ENCODE measurements at places on chromosomes 1 and 21. TPM values are rescaled to one million over a fixed set of nuclear protein-coding genes. Genes with fewer than 3 reads are reported as not detected.

- H3K36me3 ChIP-seq, result no peaks in the 10 kb centered on the region
- H3K4me3 ChIP-seq, result no peak overlapping the region
- H3K27ac ChIP-seq, result no peak overlapping the region
- DNase-seq, result no peak
- no peaks in the 10 kb centered on the region for H3K4me1 ChIP-seq
- H3K27me3 ChIP-seq, result no peaks in the 10 kb centered on the region
These were observed 218.3 kb downstream of the HHIPL2 start for GRCh38 chr1:222329493-222330045.

- H3K4me3 ChIP-seq, result no peak overlapping the region
- DNase-seq, result no peak
- H3K27ac ChIP-seq, result no peak overlapping the region
- H3K36me3 ChIP-seq, result no peaks in the 10 kb centered on the region
- no peaks in the 10 kb centered on the region for H3K4me1 ChIP-seq
These were observed 269.4 kb downstream of the PTGER3 start for GRCh38 chr1:70778056-70778762.

Gene TMEM269
- total RNA-seq, result 0.42 TPM

Gene RGS1
- 0.26 TPM for total RNA-seq

Gene NPL
- 2.0 TPM for total RNA-seq

Measured in progenitor cell of endocrine pancreas (in vitro differentiated cells).